Large intestine (tissue), 12 donors: ENCODE measurements at places on chromosomes 6 and 20. TPM values are rescaled to one million over a fixed set of nuclear protein-coding genes. Genes with fewer than 3 reads are reported as not detected.

DNA sequence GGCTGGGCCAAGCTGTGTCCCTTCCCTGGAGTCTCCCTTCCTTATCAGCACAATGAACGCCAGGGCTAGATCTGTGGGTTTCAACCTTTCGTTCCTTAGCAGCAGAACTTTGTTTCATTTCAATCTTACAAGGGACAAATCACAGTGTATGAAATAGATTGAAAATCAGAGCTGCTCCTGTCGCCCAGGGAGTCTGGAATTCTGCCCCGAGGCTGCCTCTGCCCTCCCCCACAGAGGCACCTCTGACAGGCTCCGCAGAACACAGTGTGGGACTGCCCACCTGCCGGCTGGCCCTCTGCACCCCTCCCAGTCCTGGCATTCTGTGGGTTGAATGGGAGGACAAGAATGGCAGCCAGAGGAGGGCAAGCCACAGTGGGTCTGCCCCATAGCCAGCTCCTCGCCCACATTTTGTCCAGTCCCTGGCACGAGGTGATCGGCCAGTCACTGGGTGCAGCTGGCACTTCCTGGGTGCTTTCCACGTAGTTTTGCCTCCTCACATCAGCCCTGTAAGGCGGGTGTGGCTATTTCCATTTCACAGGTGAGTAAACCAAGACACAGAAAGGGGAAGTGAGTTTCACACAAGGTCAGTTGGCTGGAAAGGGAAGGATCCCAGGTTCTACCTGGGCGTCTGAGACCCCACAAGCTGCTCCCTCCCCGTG, 26.1 kb downstream of the MANBAL start:
- peaks cover 30% of the 10 kb centered on the region for H3K4me1 ChIP-seq
- no peaks in the 10 kb centered on the region for H3K27me3 ChIP-seq
- H3K27ac ChIP-seq = peak overlapping the region; percentile 27
- no peak overlapping the region for H3K4me3 ChIP-seq
- DNase-seq = no peak

GRCh38 chr20:50449738-50450492, 60.3 kb upstream of the PTPN1 start:
- H3K4me1 ChIP-seq = peaks cover 51% of the 10 kb centered on the region
- no peak overlapping the region for H3K4me3 ChIP-seq
- DNase-seq = no peak
- no peak overlapping the region for H3K27ac ChIP-seq
- no peaks in the 10 kb centered on the region for H3K27me3 ChIP-seq

DNA sequence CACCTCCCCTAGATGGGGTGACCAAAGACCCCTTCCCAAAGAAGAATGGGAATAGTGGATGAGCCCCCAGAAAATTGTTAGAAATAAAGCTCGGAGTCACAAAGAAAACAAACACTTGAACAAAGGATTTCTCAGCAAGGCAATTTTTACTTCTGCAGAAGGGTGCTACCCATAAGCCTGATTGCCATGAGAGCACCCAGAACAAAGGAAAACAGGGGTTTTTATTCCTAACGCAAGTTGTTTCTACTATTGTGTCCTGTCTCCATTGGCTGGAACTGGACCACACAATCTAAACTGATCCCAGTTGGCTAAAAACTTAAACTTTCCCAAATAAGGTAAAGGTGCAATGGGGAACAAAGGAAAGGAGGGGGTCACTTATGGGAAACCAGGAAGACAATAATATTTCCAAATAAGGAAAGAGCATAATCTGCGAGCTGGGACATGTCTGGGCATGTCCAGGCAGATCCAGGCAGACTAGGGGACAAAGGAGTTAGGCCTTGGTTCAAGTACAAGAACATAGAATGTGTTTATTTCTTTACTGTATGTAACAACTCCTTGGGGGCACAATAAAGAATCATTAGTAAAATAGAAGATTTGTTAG, 20.0 kb downstream of the HLA-B start:
- no peaks in the 10 kb centered on the region for H3K36me3 ChIP-seq
- no peak overlapping the region for H3K4me3 ChIP-seq
- DNase-seq = no peak
- no peaks in the 10 kb centered on the region for H3K27me3 ChIP-seq
- no peak overlapping the region for H3K27ac ChIP-seq

ENPP5 gene
- 4.7 TPM for polyA plus RNA-seq

CPXM1 gene
- polyA plus RNA-seq = 28.6 TPM

GGT7 gene
- 7.9 TPM for polyA plus RNA-seq

BPIFA1 gene
- polyA plus RNA-seq = not detected

POM121L2 gene
- not detected for polyA plus RNA-seq

COL19A1 gene
- 3.4 TPM for polyA plus RNA-seq
